Mesothelial cell of epicardium (in vitro differentiated cells): ENCODE measurements at places on chromosomes 1 and 21. TPM values are rescaled to one million over a fixed set of nuclear protein-coding genes. Genes with fewer than 3 reads are reported as not detected.

The SIPA1L2 gene
- 78.7 to 82.0 TPM (median 81.4 TPM) in 3 replicates for total RNA-seq

DNA sequence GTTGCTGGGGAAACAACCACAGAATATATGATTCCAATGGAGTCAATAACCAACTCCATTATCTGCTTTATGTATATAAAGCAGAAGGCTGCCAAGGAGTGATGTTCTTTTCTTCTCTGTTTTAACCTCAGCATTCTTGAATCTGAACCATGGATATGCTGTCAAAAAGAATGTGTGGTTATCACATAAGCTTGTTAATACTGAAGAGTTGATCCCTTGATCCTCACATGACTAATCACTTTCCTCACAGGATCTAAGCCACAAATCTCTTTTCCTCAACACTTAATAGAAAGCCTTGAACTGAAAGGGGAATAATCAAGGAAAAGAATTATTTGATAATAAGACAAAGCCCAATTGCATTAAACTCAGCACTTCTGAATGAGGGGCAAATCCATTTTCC, 271.3 kb upstream of the KIAA0040 start:
- no peak for DNase-seq

The FAM78B gene
- 0.07 to 0.16 TPM in 2 of 3 replicates, not detected in the other for total RNA-seq

GRCh38 chr1:185734929-185735700, 924 bp downstream of the HMCN1 start:
- DNase-seq, result no peak

The MSH4 gene
- total RNA-seq, result 0.27 to 0.29 TPM (median 0.27 TPM) in 3 replicates

GRCh38 chr1:246527402-246528088, 20.5 kb upstream of the SMYD3 start:
- no peak for DNase-seq

The ATP1A4 gene
- 0.29 to 0.38 TPM (median 0.33 TPM) in 3 replicates for total RNA-seq

The FCGR3B gene
- total RNA-seq, result not detected in 3 replicates

GRCh38 chr1:182394055-182394775, 2.6 kb upstream of the GLUL start:
- DNase-seq, result no peak

- DNase-seq, result no peak
These were observed at the start of gene TSPAN1 for GRCh38 chr1:46174448-46175231. Gene TSPAN1 (plus strand): TSS chr1:46175087. CDS start chr1:46181108, 6,021 bp downstream.

GRCh38 chr1:233479110-233479890, 134.6 kb upstream of the KCNK1 start:
- no peak for DNase-seq

The PCP4 gene
- total RNA-seq, result 17.6 to 19.2 TPM (median 18.1 TPM) in 3 replicates

GRCh38 chr21:26954662-26955121, 12.2 kb downstream of the ADAMTS5 start:
- no peak for DNase-seq

DNA sequence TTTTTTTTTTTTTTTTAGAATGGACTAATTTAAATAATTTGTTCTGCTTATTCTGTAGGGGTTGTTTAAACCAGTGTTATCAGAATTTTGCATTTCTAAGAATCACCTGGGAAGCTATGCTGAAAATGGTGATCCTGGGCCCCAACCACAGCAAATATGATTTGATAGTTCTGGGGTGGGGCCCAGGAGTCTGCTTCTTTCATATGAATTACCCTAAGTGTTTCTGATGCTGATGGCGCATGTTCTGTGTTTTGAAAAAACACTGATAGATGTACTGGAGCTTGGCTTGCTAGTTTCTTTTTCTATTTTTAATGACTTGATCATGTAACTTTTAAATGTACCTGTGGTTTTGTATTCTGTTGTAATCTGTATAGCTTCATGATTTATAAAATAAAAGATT, 89.3 kb downstream of the CDC14A start:
- DNase-seq, result no peak

- DNase-seq, result no peak
These were observed 150.3 kb downstream of the HMGB4 start for GRCh38 chr1:34013958-34014737.

The TGFBR3 gene
- total RNA-seq, result 19.7 to 24.6 TPM (median 20.7 TPM) in 3 replicates

GRCh38 chr1:16248603-16249516, 11.9 kb upstream of the CPLANE2 start:
- no peak for DNase-seq

- DNase-seq, result no peak
These were observed 31.7 kb upstream of the DMRTA2 start for GRCh38 chr1:50454911-50455310.

GRCh38 chr1:87814573-87814972, 485.9 kb downstream of the LMO4 start:
- no peak for DNase-seq

The TDRD5 gene
- total RNA-seq, result 0.07 TPM in 1 of 3 replicates, not detected in the others

DNA sequence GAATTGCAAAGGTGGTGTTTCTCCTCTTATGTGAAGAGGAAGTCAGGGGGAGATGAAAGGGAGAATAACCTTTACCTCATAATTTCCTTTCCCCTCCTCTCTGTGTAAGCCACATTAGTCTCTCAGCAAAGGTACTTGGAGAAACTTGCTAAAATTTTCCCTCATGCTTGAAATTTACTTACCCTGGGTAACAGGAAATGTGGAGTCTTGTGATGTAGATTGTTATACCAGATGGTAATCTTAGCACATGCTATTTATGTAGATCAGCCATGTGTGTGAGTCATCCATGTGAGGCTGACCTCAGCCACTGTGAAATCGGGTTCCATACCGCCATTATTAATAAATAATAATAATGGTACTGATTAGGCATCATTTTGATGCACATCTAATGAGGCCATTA, 128.4 kb downstream of the TGFB2 start:
- no peak for DNase-seq

The APOBEC4 gene
- not detected in 3 replicates for total RNA-seq

- no peak for DNase-seq
These were observed 120.5 kb downstream of the SIK1 start for GRCh38 chr21:43306391-43306790.

DNA sequence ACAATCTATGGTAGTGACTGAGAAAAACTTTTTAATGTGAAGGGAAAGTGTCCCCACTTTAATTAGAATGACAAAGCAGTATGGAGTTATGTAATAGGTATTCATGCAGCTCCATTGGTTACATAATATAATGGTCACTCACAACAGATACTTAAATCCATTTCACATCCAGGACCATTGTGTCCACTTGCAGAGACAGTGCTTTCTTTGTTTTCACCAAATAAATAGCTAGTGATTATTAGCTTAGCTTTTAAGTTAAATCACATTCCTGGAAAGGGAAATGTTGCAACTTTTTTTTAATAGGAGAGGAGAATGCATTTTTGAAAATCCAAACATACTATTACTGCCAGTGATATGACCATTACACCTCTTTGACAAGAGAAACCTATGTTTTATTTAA, 22.9 kb downstream of the RGL1 start:
- DNase-seq, result no peak

DNA sequence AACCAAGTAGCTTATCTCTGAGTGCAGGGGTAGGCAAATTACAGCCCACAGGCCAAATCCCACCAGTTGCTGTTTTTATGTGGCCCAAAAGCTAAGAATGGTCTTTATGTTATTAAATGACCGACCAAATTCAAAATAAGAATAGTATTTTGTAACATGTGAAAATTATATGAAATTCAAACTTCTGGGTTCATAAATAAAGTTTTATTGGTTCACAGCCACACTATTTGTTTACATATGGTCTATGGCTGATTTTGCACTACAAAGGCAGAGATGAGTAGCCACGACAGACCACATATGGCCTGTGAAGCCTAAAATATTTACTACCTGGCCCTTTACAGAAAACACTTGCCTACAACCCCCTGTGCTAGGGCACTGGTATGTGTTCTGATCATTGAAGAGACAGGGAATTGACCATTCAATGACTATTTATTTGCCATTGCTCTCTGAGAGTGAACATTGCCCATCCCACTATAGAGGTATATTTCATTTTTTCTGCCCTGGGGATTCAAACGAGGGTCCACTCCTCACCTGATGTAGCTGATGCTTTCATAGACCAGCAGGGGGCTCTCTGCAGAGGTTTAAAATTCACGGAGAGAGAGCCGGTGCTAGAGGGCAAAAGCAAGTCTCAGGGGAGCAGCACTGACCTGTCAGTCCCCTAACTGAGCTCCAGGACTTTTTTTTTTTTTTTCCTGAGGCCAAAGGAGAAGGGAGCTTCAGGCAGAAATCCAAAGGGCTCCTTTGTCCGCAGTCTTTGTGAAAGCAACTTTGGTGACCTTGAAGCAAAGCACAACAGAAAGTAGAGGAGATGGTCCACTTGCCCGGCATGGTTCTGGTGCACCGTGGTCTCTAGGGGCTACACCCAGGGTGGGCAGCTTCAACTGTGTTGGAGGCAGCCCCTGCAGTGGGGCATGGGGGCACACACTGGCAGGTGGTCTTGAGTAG, 7.3 kb upstream of the GNL2 start:
- no peak for DNase-seq

The ITLN1 gene
- 0.63 to 0.73 TPM in 2 of 3 replicates, not detected in the other for total RNA-seq

DNA sequence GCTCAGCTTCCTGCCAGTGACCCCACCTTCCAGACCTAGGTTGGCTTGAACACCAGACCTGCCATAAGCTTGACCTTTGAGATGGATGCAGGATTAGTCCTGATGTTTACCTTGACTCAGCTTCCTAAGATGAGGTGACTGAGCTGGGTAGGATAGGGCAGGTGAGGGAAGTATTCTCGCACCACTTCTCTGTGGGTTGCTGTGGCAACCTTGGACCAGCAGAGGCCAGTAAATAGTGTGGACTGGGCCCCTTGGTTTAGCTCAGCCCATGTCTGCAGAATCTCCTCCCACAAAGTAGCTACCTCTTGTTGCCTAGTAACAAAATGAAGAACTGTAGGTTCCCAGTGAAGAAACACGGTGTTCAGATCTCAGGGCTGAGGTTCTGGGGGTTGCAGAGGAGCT, 8.4 kb downstream of the RPS6KA1 start:
- DNase-seq, result no peak

- DNase-seq, result no peak
These were observed 7.9 kb downstream of the TIAM1 start for GRCh38 chr21:31335957-31336738.

GRCh38 chr1:236458996-236459395, 64.8 kb upstream of the LGALS8 start:
- no peak for DNase-seq
